ENCODE measurements at places on chromosomes 7 and 10.

GRCh38 chr10:75548356-75548755, 116.9 kb downstream of the LRMDA start:
- DNase-seq = no peak

DNA sequence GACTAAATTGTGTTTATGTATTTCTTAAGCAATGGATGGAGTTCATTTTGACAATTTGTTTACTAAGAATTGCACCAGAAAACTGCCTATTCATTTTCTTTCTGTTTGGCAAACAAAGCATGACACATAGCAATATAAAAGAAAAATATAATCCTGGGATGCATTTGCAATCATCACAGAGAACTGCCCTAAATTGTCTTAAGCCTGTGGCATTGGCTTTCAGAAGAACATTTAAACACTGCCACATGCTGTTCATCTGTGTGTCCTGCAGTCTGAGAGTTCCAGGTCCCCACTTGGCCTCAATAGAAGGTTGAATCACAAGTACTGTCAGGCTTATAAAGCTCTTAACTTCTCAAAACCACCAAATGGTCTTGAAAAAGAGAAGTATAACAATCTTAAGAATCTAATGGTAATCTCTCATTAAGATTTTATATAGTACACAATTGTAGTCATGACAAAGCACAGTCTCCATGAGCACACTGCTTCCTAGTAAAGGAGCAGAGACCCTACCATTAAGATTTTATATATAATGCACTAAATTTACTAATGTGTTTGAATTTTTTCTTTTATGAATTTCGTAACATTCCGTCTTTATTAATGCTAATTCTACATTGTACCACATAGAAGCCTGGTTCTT, 29.9 kb downstream of the RNLS start:
- peak; percentile 25 for DNase-seq

GRCh38 chr10:70980687-70981086, 92.3 kb upstream of the PCBD1 start:
- DNase-seq = no peak

- DNase-seq = peak; percentile 83
Measured at GRCh38 chr7:106552645-106553445, 108.1 kb downstream of the CCDC71L start.

DNA sequence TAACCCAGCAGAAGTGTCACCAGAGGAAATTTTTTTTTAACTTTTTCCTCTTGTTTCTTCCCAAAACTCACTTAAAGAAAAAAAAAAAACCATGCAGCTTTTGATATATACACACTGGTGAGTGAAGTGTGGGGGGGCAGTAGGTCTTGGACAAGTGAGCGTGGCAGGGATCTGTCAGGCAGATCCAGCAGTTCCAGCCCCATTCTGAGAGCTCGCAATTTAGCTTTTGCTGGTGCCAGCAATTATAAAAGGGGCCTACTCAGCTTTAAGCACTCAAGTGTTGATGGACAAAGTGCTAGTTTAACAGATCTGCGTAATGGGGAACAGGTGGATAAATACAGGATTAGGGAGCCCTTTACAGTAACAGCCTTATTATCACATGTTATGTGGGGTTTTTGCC, 619.2 kb upstream of the GALNT17 start:
- no peak for DNase-seq

DNA sequence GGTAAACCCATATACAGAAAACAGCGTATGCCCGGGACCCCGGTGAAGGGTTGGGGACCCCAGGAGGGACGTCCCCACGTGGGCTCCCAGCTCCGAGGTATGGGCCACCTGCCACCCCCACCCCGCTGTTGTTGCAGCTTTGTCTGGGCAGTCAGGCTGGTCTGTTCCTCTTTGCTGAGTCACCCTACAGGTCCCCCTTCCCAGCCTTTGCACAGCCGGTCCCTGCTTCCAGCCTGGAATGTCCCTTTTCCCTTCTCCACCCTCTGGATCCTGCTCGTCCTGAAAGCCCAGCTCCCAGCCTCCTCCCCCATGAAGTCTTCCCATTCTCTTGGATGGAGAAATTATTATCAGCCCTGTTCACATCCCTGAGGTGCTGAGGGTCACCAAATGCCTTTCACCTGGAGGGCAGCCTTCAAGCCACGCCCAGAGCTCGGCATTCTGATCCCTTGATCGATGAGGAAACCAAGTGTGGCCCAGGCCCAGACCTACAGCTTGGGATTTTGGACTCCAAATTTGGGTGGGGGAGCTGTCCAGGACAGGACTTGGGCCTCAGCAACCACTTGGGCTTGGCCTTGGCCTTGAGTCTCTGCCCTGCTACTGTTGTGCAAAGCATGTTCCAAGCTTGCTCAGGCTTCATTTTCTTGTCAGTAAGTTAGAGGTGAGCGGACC, 2.6 kb downstream of the CLDN4 start:
- DNase-seq = no peak

- no peak for DNase-seq
Measured at GRCh38 chr7:37732888-37733287, 49.3 kb downstream of the GPR141 start.

DNA sequence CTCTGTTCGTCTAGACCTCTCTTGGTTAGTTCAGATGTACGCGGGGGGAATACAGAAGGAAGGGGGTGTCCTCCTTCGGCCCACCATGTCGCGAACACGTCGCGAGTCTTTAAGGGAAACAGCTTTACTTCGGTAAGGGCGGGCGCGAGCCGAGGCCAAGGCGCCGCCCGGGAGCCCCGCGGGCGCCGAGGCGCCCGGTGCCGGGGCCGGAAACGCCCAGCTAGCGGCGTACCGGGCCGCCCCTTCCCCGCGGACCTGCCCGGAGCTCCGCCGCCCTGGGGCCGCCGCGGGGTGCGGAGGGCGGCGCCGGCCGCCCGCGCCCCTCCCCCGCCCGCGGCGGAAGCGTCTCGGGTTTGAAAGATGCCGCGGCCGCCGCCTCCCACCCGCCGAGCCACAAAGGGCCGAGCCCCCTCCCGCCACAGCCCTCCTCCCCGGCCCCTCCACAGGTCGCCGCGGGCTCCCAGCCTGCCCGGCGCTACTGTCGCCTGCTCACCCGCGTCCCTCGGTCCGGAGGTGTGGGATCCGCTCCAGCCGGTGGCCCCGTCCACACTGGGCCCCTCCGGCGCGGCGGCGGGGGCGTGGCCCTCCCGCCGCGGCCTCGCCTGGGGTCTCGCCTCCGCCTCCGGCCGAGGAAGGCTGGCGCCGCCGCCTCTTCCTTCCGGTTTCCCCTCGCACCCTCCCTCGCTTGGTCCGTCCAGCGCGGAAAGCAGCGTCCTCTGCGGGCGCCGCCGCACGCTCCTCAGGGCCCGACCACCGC, at the start of gene KBTBD2:
Gene KBTBD2 (minus strand): TSS at position 718 of the 757 bp plus-strand sequence. CDS start 12,156 bp downstream, outside the sequence.
- peak; percentile 89 for DNase-seq

Data from SJSA1 (cell line).